ENCODE measurements at places on chromosomes 6 and 20.

GRCh38 chr6:156731396-156731795 lies 45.8 kb upstream of the ARID1B start:
- no peak for DNase-seq

DNA sequence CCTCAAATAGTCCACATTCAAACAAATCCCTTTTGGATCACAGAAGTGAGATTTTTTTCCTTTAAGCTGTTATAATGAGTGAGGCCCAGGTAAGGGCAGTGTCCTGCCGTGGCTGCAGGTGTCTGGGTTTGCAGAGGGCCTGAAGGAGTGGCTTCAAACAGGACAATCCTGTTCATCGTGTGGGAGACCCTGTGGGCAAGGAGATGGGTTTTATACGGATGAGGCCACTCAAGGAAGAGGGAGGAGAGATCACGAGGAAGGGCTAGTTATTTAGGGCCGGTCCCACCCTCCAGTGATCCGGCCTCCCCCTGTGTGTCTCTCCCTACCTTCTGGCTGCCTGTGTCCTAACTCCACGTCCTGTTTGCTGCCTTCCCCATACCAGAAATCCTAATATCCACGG lies 33.8 kb downstream of the PPP1R14C start:
- no peak for DNase-seq

DNA sequence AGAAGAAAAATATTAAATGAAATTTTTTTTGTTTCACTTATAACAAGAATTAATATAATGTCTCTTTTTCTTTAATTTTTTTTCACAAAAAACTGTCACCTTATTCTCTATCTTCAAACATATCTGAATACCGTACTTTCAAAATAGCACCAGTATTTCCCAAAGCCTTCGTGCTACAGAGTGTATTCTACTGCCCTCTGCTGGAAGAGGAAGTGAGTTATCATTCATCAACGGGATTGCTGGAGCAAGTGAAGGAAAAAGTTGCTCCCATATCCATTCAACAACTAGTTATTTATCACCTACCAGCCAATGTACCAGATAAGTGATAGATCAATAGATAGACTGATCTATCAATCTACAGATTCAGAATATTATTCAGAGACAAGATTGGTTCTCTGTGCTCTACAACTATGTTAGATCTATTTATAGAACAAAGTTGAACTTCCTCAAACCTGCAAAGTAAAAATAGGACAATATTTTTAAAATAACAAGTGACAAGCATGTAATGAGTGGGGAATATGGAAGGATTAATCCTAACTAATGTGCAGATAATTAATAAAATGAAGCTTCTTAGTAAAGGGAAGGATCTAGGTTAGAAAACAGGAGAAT lies 26.7 kb upstream of the TFAP2B start:
- no peak for DNase-seq

- DNase-seq: no peak
Measured at GRCh38 chr6:118313208-118313607, 234.9 kb upstream of the PLN start.

- no peak for DNase-seq
Measured at GRCh38 chr6:19811397-19812079, 25.6 kb upstream of the ID4 start.

All from thoracic aorta (tissue), 2 donors.